ENCODE measurements at places on chromosomes 16 and 17. TPM values are rescaled to one million over a fixed set of nuclear protein-coding genes. Genes with fewer than 3 reads are reported as not detected.

The TP53TG3B gene
- total RNA-seq: not detected

The ITGA3 gene
- 14.4 TPM for total RNA-seq

The EIF3CL gene
- 49.6 TPM for total RNA-seq

The SLC52A1 gene
- 0.22 TPM for total RNA-seq

- DNase-seq: no peak
Measured at GRCh38 chr17:56676810-56677209, 83.3 kb downstream of the NOG start.

DNA sequence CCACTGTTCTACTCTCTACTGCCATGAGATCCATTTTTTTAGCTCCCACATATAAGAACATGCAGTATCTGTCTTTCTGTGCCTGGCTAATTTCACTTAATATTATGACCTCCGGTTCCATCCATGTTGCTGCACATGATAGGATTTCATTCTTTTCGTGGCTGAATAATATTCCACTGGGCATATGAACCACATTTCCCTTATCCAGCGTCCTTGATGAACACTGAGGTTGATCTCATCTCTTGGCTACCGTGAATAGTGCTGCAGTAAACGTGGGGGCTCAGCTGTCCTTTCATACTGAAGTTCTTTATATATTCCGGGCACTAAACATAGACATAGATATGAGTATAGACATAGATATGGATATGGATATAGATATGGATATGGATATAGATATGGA is 109.3 kb upstream of the TNRC6C start:
- DNase-seq: no peak

DNA sequence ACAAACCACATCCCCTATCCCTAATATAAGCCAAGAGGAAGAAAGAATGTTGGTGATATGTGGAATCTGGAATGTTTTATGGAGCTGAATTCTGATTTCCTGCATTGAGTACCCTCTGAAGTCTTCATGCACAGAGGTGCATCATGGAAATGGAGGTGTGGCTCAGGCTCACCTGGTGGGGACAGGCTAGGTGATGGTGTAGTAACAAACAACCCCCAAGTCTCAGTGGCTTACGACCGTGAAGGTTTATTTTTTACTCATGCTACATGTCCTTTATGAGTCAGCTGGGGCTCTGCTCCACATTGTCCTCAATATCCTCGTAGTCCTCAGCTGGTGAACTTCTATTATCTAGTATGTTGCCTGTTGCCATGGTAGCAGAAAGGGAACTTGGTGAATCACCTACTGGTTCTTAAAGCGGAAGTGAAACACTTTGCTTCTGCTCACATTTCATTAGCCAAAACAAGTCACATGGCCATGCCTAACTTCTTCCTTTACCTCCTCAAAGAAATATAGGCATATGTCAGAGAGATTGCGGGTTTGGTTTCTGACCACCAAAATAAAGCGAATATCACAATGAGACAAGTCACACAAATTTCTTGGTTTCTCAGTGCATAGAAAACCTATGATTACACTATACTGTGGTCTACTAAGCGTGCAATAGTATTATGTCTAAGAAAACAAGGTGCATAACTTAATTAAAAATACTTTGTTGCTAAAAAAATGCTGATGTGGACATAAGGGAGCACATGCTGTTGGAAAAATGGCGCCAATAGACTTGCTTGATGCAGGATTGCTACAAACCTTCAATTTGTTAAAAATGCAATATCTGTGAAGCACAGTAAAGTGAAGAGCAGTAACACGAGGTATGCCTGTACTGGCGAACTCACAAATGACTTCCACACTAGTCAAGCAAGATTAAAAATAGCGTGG is at the start of gene PMFBP1:
TSS of gene PMFBP1 (minus strand) at position 51 of the 930 bp plus-strand sequence. CDS start 947 bp downstream, outside the sequence.
- DNase-seq: peak; percentile 36

GRCh38 chr17:58328195-58329034 is at the start of gene TSPOAP1:
TSS of gene TSPOAP1 (minus strand) at chr17:58328795. CDS start at chr17:58327920, 875 bp downstream.
- DNase-seq: peak; percentile 89

- peak; percentile 18 for DNase-seq
Measured at GRCh38 chr17:50221266-50221863, 19.9 kb upstream of the COL1A1 start.

DNA sequence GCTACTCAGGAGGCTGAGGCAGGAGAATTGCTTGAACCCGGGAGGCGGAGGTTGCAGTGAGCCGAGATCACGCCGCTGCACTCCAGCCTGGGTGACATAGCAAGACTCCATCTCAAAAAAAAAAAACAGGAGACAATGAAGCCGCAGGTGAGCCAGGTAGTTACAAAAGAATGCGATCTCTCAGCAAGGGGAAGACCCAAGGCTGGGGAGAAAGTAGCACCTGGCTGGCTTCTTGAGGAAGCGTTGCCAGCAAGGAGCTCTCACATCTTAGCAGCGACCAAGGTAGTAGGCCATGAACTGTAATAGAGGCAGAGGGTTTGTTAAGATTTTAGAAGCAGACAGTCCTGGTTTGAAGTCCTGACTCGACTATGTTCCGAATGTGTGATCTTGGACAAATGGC is 175.0 kb downstream of the AIPL1 start:
- DNase-seq: no peak

- peak; percentile 21 for DNase-seq
Measured at GRCh38 chr16:77376358-77376757, 58.5 kb downstream of the ADAMTS18 start.

DNA sequence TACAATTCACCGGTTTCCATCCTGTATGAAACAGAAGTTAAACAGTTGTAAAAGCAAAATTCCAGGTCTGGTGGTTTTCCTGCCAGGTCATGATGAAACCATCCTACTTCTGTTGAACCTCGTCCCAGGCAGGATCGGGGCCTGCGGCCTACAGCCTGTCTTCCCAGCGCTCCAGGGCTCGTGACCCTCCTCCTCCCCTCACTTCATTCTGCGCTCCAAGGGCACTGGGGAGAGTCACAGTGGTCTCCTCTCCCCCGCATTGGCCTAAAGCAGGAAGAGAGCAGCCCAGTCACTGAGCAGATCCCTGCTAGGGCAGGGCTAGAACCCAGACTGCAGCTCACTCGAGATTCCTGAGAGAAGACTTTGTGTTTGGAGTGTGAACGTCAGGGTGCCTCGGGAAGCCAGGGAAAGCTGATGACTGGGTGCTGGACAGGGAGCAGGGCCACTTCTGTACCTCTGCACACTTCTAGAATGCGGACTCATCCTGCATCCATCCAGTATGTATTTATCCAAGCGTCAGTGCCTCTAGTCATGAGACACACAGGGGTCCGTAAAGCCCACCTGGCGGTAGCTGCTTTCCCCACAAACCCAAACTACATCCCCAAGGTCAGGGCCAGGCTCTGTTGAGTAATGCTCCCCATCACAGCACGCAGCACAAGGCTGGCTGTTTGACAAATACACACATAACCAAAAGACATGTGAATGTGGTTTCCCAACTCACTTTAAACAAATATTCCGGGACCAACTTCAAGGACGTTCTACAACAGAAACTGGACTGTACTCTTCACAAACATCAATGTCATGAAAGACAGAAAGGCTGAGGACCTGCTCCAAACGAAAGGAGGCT is 1.7 kb upstream of the ITGAE start:
- no peak for DNase-seq

GRCh38 chr17:59815965-59816364 is 76.8 kb downstream of the TUBD1 start:
- DNase-seq: no peak
